ENCODE measurements at places on chromosomes 5 and 9. TPM values are rescaled to one million over a fixed set of nuclear protein-coding genes. Genes with fewer than 3 reads are reported as not detected.

PCDHB2 gene
- 11.2 TPM for total RNA-seq

PRUNE2 gene
- 0.38 TPM for total RNA-seq

HSD17B3 gene
- 1.2 TPM for total RNA-seq

LCN15 gene
- total RNA-seq, result not detected

CEL gene
- total RNA-seq, result not detected

HMCN2 gene
- 0.23 TPM for total RNA-seq

PHF24 gene
- not detected for total RNA-seq

RANBP3L gene
- not detected for total RNA-seq

GRIA1 gene
- not detected for total RNA-seq

HAVCR1 gene
- not detected for total RNA-seq

PCDH12 gene
- 0.15 TPM for total RNA-seq

EHMT1 gene
- 61.8 TPM for total RNA-seq

CDH9 gene
- not detected for total RNA-seq
